Stimulated activated CD4-positive, alpha-beta T cell treated with anti-CD3 and anti-CD28 coated beads, Interleukin-15, amount 100 ng/mL, for 1 hour (primary cell): ENCODE measurements at places on chromosomes 7 and 10.

DNA sequence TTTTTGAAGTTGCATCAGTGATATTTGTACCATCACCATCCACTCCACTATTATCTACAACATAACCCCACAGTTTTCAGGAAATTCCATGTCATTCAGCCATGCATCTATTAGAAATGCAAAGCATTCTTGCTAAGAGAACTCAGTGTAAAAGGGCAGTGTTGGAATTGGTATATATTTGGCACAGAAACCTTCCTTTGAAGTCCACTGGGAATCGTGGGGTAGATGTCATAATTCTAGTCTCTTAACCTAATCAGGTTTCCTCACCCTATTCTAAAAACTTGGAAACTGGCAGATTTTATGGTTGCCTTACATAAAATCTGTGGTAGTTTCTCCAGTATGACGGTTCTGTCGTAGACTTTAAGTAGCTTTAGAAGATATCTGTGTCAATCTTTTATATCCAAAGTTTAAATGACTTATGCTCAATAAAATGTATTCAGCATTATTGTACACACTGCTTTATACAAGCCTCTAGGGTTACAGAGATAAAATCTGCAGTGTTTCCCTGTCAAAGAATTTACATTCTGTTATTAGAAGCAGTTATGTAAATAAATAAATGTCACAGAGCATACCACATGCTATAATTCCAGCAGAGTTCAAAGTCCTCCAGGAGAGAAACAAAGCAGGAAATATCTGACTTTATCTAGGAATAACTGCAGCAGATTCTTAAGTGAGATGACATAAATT is 704.4 kb upstream of the CELF2 start:
- no peak for DNase-seq

- no peak for DNase-seq
These were observed 15.3 kb downstream of the MKLN1 start for GRCh38 chr7:131342864-131343442.

- DNase-seq = no peak
These were observed 80.2 kb downstream of the SORBS1 start for GRCh38 chr10:95480901-95481491.

- DNase-seq = no peak
These were observed 925 bp downstream of the H2AZ2 start for GRCh38 chr7:44846816-44847508.

DNA sequence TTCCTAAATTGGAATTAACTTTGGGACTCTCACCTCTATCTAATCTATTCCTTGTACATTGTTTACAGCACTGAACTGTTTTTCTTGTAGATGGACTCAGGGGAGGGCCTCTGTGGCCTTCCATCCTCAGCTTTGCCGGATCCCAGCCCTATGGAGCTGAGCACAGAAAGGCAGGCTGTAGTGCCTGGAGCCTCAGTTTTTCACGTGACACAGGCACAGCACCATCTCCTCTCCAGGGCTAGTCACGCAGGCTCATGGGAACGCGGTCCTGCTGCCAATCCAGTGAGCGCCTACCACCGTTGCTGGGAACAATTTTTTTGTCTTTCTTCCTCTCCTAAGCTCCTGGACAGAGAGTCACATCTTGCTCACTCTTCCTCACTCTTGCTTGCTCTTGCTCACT is 75.6 kb upstream of the DDC start:
- no peak for DNase-seq

DNA sequence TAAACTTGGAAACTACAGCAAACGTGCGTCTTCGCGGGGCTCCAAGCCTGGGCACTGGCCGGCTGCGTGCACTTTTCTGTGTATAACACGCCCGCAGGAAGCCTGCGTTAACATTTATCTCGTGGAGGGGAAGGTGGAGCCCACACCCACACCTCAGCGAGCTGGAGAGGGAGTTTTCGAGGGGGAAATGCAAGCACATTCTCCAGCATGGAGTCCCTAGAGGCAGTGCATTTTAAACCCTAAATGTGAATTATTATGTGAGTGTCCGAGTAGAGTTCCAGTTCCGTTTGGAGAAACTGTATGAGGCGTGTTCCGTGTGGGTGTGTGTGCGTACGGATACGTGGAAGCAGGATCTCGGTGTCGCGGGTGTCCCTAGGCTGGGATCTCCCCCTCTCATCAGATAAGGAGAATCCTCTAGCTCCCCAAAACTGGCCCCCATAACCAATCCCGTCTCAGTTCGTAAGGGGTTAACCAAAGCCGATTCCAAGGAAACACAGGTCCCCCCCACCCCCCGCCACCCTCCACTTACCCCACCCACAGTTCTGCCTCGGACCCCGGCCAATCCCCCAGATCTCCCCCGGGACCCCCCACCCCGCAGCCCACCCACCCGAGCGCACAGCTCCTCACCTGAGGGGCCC is 403 bp downstream of the CDK6 start:
- DNase-seq = no peak

- DNase-seq = no peak
These were observed 32.7 kb upstream of the RHOBTB1 start for GRCh38 chr10:60976687-60977086.

DNA sequence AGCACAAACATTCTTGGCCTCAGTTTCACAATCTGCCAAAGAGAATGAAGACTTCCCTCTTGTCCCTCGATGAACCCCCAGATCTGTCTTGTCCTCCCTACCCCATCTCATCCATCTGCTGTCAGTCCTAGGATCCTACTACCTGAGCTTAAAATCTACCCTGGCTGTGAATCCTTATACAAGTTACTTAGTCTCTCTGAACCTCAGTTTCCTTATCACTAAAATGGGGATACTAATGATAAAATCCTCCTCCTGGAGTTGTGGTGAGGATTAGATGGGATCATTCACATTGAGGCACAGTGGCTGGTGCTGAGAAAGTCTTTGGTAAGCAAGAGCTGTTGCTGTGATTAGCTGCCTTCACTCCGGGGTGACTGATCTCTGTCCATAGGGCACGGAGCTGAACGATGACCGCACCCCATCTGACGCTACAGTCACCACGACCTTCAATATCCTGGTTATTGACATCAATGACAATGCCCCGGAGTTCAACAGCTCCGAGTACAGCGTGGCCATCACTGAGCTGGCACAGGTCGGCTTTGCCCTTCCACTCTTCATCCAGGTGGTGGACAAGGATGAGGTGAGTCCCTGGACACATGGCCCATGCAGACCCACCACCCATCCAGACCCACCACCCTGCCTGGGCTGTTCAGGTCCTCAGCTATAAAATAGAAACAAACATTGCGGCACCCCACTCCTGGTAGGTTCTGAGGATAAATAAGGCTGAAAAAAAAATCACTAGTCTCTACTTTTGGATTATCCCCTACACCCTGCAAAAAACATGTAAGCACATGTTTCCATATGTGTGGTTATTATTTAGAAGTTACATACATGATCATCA is 102.5 kb downstream of the C10orf105 start:
- no peak for DNase-seq

DNA sequence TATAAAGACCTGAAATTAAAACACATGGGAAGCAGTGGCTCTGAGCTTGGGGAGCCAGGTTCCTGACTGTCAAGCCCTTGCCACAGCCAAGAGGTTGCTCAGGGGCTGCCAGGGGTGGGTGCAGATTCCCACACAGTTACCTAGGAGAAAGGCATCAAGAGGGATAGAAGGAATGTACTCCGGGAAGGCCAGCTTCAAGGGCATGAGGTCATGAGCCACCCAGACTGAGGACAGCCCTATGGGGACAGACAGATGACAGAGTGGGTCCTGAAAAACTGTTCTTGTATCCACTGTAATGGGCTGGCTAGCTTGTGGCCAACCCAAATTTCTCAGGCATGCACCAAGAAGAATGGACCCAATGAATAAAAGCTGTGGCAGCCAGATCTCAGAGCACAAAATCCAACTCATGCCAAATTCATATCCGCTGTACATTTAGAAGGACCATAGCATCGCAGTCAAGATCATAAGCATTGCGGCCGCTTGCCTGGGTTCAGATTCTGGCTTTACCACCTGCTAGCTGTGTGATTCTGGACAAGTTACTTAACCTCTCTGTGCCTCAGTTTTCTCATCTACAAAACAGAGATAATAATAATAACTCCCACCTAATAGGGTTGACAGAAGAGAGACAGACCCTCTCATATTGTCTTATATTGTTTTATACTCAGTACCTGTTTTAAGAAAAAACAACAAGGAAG is 44.9 kb upstream of the KCNMA1 start:
- no peak for DNase-seq

- DNase-seq = no peak
These were observed 2.2 kb downstream of the GNA12 start for GRCh38 chr7:2841907-2842306.

DNA sequence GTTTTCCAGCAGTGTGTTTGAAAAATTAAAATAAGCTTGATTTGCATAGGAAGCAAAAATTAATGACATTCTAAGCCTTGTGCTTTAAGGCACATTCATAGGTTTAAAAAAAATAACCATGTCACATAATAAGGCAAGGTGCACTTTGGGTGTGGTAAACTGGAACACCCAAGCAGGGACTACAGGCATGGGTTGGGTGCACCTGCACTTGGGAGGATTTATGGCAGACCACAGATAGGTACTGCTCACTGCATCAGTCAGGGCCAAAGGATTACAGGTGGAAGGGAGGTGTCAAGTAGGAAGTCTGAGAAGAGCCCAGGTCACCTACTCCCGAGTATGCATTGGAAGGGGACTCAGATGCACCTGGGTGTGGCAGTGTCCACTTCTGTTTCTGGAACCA is 753.7 kb downstream of the SUGCT start:
- no peak for DNase-seq
